Activated CD8-positive, alpha-beta T cell treated with anti-CD3 and anti-CD28 coated beads, Interleukin-2, amount 10 ng/mL, durations not matched to agents 7 days and 5 days (primary cell): ENCODE measurements at places on chromosomes 7 and 10. TPM values are rescaled to one million over a fixed set of nuclear protein-coding genes. Genes with fewer than 3 reads are reported as not detected.

Gene MTURN
- total RNA-seq, result 1.1 TPM

Gene CRPPA
- 0.81 TPM for total RNA-seq

Gene SLC35G1
- 3.1 TPM for total RNA-seq

Gene INA
- 0.08 TPM for total RNA-seq

Gene CDC14C
- total RNA-seq, result not detected

Gene OPN1SW
- total RNA-seq, result not detected

Gene GATA3
- total RNA-seq, result 44.9 TPM

Gene GPR26
- total RNA-seq, result not detected

Gene SH2B2
- 0.52 TPM for total RNA-seq

Gene CCDC172
- total RNA-seq, result not detected

Gene C7orf57
- not detected for total RNA-seq

Gene GPR37
- total RNA-seq, result not detected

Gene SORCS1
- total RNA-seq, result not detected

Gene TCAF2
- 14.1 TPM for total RNA-seq

Gene INTS1
- total RNA-seq, result 105 TPM

Gene HABP2
- not detected for total RNA-seq

Gene EBF3
- not detected for total RNA-seq

Gene IL2RA
- 174 TPM for total RNA-seq
